WERI-Rb-1 (cell line): ENCODE measurements at places on chromosomes 11 and 22.

DNA sequence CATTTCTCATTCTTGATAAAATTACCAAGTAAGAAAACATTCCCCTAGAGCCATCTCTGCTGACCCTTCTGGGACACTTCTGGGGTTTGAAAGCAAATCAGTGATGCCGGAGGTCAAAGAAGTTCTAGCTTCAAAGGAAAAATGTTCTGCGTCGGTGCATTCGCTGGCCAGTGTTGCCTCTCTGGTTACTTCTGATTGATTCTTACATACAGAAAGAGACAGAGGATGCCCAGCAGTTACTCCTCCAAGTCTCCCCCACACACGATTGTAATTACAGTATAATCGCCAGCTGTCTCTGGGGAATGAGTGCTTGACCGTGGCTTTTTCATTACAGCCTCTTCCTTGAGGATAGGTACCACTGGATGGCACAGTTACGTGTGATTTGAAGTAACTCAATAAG lies 150.9 kb downstream of the SNX19 start:
- no peak for DNase-seq

- no peak for DNase-seq
These were observed 10.5 kb downstream of the NUCB2 start for GRCh38 chr11:17287058-17287457.

GRCh38 chr11:130873761-130874160 lies 42.5 kb downstream of the SNX19 start:
- DNase-seq = no peak

GRCh38 chr22:49951986-49952896 lies 8.3 kb upstream of the PIM3 start:
- no peak for DNase-seq

GRCh38 chr11:25970726-25971508 lies 361.0 kb upstream of the ANO3 start:
- DNase-seq = no peak

- no peak for DNase-seq
These were observed 2.1 kb upstream of the LZTR1 start for GRCh38 chr22:20979940-20980453.

- DNase-seq = no peak
These were observed 62.4 kb downstream of the PARVG start for GRCh38 chr22:44242946-44243724.

- no peak for DNase-seq
These were observed 12.7 kb downstream of the OR56A5 start for GRCh38 chr11:5955586-5955985.

DNA sequence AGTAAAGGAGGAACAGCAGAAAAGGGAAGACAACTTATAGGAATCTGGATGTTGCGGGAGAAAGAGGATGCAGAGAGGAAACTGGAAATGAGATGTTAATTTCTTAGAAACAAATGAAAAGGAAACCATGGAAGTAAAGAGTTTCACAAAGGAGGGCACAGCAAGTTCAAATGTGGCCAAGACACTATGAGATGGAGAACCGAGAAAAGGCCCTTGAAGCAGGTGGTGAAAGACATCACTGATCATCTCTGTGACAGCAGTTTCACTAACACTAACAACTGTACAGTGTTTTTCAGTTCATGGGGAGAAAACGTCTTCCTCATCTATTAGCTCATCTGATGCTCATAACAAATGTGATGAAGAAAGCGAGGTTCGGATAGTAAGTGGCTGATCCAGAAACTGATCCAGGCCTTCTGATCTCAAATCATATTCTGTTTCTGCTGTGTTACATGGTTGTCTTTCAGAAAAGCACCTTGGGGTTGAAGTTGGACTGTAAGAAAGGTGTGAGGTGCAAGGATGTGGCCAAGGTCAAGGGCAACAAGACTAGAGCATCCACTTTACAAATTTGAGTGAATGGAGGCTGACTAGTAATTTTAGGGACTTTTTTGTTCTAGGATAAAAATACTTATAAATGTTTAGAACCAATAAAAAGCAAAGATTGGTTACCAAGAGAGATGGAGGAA lies 492.1 kb upstream of the CADM1 start:
- DNase-seq = no peak

DNA sequence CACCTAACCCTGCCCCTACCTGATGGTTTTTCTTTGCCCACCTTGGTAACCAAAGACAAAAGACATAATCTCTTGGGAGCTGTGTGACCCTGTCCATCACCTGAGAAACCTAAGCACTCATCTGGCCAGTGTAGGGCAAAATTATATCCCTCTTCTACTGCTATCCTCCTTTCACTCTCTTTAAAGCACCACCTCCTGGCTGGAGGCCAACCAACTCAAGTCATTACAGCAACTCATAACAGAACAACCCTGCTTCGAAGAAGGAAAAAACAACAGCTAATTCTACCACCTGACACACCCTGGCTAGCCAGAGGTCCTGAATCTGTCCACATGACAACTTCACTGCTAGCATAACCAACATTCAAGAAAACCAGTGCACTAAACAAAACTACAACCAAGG lies 45.5 kb downstream of the GAS2 start:
- no peak for DNase-seq

DNA sequence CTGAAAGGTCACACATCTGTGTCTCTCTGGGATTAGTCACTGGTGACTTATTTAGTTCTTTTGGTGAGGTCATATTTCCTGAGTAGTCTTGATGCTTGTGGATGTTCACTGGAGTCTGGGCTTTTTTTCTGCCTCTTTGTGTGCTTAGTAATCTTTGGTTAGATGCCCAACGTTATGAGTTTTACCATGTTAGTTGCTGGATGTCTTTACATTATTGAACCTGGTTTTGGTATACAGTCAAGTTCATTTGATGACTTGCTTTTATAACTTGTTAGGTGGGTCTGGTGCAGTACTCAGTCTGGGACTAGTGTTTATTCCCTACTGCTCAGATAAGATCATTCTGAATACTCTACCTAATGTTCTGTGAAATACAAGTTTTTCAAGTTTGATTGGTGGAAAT lies 26.2 kb upstream of the SLC37A2 start:
- DNase-seq = no peak

- DNase-seq = no peak
These were observed 84.4 kb downstream of the PRR5L start for GRCh38 chr11:36380296-36381014.
